Osteoblast (primary cell): ENCODE measurements at places on chromosomes 7 and 10. TPM values are rescaled to one million over a fixed set of nuclear protein-coding genes. Genes with fewer than 3 reads are reported as not detected.

GRCh38 chr10:12602521-12602920 lies 253.2 kb downstream of the CAMK1D start:
- DNase-seq, result peak; percentile 6
- no peak overlapping the region for H3K4me3 ChIP-seq
- H3K4me1 ChIP-seq, result peaks cover 11% of the 10 kb centered on the region
- H3K36me3 ChIP-seq, result no peaks in the 10 kb centered on the region
- no peaks in the 10 kb centered on the region for H3K27me3 ChIP-seq

DNA sequence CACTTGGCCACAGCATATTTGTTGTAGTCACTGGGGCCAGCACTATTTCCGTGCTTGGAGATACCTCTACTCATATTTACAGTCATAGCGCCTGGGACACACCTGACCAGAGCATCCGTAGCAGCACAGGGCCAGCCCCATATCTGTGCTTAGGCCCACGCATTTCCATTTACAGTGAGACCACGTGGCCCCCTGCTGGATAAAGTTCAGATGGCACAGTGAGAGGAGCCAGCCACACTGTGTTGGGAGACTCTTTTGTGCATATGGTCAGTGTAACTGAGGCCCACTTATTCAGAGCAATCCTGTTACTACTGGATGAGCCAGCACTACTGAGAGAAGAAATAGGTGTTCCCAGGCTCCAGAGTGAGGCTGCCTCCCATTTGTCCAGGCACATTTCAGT lies 455.3 kb downstream of the REEP3 start:
- H3K27me3 ChIP-seq, result no peaks in the 10 kb centered on the region
- no peak overlapping the region for H3K4me3 ChIP-seq
- peak; percentile 75 for DNase-seq
- no peaks in the 10 kb centered on the region for H3K36me3 ChIP-seq
- no peak overlapping the region for H3K27ac ChIP-seq

- H3K36me3 ChIP-seq, result no peaks in the 10 kb centered on the region
- H3K4me3 ChIP-seq, result no peak overlapping the region
- no peak for DNase-seq
- peak overlapping the region; percentile 42 for H3K27ac ChIP-seq
- no peaks in the 10 kb centered on the region for H3K4me1 ChIP-seq
Measured at GRCh38 chr10:59757966-59758365, 4.7 kb upstream of the MRLN start.

DNA sequence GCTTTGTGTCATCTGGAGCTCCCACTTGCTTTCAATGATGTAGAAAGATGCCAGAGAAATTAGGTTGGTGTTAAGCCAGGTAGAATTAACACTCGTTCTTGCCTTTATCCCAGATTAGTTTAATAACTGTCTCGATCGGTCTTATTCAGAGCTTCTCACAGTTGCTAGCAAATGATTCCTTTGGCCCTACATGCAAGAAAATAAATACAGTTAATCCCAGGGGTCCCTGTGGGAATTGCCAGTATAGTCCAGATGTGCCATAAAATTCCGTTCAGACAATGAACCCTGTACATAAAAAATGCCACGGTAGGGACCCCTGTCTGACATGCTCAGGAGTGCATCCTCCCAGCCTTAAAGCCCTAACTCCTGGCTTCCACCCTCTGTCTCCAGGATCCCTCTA lies 207.5 kb downstream of the ARHGAP12 start:
- H3K4me3 ChIP-seq, result no peak overlapping the region
- DNase-seq, result no peak
- no peaks in the 10 kb centered on the region for H3K36me3 ChIP-seq
- no peak overlapping the region for H3K27ac ChIP-seq
- H3K27me3 ChIP-seq, result no peaks in the 10 kb centered on the region

PRKAR2B gene
- 2.4 and 2.5 TPM in 2 replicates for total RNA-seq

AKR1B15 gene
- 0.29 and 0.36 TPM in 2 replicates for total RNA-seq
